HT-29 (cell line): ENCODE measurements at places on chromosomes 13 and 19. TPM values are rescaled to one million over a fixed set of nuclear protein-coding genes. Genes with fewer than 3 reads are reported as not detected.

Gene CD209
- not detected in 2 replicates for total RNA-seq

Gene KLK1
- total RNA-seq = 3.4 and 4.6 TPM in 2 replicates

DNA sequence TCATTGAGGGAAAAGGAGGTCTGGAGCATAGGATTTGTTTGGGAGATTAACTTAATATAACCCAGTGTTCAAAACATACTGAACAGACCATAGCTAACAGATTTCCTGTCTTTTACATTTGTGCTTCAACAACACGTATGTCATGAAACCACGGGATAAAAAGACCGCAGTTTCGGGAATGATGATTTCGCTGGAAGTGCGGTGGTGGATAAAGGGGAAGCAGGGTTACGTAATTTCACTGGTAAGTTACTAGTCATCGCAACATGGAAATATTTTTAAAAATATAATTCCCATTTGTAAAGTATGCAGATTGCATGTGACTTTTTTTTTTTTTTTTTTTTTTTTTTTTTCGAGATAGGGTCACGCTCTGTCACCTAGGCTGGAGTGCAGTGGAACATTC is 237.4 kb downstream of the LMO7 start:
- no peak for DNase-seq

Gene CCDC122
- 0.31 and 1.1 TPM in 2 replicates for total RNA-seq

GRCh38 chr13:36273431-36273830 is 24.2 kb downstream of the CCDC169 start:
- DNase-seq = no peak

DNA sequence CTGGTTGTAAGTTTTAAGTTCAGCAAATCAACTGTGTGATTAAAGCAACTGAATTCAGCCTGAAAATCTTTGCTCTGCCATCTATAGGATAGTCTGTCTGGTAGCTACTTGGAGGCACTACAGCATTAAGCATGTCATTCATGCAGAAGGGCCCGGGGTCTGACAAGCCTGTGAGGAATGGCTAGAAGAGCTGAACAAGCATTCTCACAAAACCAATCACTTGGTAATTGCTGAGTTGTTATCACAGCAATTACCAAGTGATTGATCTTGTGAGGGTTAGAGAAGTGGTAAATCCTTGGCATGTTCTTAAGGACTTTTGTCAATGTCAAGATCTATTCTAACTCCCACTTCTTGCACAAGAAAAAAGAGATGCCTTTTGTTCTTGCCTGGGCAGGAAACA is 356.1 kb downstream of the FGF14 start:
- DNase-seq = no peak

DNA sequence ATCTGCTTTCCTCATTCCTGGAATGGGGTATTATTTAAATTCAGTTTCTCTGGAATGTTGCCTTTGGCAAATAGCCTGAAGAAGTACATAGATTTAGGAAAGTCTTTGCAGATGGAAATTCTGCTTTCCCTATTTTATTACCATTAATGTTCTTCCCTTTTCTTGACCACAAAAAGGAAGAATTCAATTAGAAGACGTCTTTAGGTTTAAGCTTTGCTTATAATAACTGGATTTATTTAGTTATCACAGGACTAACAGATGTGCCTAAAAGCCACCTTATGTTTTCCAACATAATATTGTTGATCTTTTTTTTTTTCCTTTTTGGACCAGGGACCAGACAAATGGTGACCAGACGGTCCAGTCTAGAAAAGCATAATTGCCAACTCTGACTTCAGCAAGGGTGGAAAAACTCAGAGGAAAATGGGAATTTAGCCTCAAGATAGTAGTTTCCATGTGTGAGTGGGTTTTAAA is 210.1 kb upstream of the SPRY2 start:
- DNase-seq = no peak

Gene OR7C1
- not detected in 2 replicates for total RNA-seq

GRCh38 chr19:1182727-1183126 is 8.7 kb upstream of the SBNO2 start:
- DNase-seq = no peak

DNA sequence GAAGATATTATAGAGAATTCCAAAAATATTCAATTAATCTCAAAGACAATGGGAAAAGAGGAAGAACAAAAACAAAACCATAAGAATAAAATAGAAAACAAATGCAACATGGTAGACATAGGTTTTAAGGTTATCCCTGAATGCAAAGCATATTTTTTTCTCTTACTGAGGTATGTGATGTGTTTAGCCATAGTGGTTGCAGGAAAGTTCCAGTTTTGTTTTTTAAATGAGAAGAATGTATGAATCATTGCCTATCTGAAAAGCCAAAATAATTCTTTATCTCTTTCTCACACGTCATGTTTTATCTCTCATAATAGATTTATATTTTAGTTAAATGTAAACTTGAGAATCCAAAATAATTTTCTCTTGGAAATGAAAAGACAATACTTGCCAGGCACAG is 2591.7 kb upstream of the PCDH20 start:
- DNase-seq = no peak

DNA sequence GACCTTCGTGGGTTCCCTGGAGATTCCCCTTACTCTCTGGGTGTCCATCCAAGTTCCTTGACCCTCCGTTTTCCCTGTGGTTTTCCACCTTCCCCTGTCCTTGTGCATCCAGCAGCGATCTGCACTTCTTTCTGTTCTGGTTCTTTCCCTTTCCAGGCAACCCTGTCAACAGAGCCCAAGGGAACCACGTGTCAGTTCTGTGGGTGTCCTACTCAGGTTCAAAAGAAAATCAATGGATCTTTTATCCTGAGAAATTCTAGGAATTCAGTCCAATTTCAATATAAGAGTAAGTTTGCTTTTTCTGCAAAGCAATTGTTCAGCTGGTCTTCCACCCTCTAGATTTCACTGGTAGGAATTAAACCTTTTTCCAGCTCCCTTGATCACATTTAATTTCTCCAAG is 1394.8 kb upstream of the SLC10A2 start:
- DNase-seq = no peak

Gene ZNF667
- total RNA-seq = not detected in 2 replicates

Gene FBXO27
- total RNA-seq = not detected in 2 replicates

DNA sequence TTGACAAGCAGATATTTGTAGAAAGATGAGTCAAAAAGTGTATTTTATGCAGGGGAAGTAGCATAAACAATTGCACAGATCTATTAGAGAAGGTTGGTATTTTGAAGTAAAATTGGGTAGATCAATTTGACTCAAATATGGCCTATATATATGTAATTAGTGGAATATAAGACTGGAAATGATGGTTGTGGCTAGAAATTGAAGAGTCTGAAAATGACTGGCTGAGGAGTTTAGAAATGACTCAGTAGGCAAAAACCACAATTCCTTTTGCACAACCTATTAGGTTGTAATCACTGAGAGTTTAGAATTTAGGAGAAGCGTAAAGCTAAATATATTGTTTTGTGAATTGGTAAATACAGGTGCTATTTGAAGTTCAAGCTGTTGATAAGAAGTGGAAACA is 622.6 kb upstream of the PCDH20 start:
- DNase-seq = no peak

Gene ITGBL1
- total RNA-seq = not detected in 2 replicates

DNA sequence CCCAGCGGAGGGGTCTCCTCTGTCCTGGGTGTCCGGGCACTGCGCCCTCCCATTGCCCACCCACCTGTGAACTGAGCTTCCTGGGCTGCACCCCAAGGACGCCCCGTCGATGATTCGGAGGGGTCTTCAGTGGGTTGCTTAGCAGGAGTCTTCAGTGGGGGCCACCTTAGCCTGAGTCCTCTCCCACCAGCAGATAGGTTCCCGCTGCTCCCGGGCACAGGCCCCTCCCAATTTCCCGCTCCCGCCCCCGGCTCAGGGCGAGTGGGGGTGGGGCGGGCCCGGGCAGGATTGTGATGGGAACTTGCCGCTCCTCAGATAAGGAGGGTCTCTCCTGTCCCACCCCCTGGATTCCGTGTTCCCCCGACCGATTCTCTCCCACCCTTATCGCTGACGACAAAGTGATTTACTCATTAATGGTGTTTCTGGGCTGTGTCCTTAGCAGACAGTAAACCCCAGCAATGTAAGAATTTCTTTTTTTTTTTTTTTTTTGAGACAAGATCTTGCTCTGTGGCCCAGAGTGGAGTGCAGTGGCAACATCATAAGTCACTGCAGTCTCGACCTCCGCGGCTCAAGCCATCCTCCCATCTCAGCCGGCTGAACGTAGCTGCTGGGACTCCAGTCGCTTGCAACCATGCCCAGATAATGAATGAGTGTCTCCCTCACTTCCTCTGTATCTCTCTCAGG is 655 bp upstream of the S1PR5 start:
- DNase-seq = no peak

Gene FLT3
- total RNA-seq = not detected in 2 replicates

Gene VSTM2B
- not detected in 2 replicates for total RNA-seq

Gene MAG
- total RNA-seq = not detected in 2 replicates

DNA sequence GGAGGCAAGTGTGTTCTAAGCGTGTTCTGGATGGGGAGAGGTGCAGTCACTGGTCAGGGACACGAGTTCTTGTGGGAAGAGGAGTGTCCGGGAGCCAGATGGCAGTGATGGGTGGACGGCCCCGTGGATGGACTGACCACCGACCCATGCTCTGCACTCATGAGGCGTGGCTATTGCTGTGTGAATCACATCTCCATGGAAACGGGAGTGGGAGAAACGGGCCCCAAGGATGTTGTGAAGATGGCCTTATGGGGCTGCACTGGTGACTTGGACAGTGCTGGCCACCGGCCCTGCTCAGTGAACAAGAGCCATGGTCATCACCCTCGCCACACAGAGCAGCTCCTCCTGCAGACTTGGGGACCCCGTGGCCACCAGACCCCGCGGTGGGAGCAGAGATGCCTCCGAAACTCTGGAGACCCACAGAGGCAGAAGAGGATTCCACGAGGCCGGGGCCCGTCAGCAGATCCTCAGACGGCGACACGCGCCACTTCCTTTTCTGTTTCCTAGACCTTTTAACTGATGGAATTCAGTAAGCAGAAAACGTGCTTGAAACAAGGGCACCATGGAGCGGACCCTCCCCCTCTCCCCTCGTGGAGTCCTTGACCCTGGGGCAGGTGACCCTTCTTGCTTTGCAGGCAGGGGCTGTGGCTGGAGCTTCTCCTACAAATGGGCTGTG is 47.5 kb downstream of the GAS6 start:
- DNase-seq = no peak

GRCh38 chr13:25037057-25037813 is 58.7 kb upstream of the PABPC3 start:
- peak; percentile 84 for DNase-seq

DNA sequence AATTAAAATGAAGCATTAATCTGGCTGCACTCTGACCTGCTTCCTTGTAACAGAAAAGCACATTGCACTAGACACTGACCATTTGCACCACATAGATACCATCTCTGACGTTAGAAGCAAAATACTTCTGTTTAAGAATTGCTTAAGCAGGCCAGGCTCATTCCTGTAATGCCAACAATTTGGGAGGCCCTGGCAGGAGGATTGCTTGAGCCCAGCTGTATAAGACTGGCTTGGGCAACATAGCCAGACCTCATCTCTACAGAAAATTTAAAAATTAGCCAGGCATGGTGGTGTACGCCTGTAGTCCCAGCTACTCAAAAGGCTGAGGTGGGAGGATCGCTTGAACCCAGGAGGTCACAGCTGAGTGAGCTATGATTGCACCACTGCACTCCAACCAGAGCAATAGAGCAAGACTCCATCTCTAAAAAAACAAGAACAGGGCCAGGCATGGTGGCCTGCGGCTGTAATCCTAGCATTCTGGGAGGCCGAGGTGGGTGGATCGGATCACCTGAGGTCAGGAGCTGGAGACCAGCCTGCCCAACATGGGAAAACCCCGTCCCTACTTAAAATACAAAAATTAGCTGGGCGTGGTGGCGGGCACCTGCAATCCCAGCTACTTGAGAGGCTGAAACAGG is 7.0 kb upstream of the TLE6 start:
- DNase-seq = no peak

Gene MBD3L2
- total RNA-seq = not detected in 2 replicates

Gene SYNGR4
- total RNA-seq = 0.34 and 1.2 TPM in 2 replicates

DNA sequence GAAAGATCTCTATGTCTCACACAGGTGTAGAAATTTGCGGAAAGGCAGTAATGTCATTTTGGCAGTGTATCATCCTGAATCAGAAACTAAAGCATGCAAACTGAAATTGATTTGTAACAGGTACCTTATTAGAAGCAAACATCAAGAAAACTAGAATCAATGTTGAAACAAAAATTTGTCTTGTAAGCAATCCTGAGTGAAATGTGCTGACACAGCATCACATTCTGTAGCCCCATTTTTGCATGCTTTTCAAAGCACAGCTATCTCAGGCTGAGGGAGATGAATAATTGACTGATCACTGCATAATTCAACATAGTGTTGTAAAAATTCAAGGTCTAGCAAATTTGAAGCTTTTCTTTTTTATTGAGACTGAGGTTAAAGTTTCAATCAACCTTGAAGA is 539.7 kb downstream of the DACH1 start:
- no peak for DNase-seq

- no peak for DNase-seq
Measured at GRCh38 chr13:29429286-29429900, 166.1 kb downstream of the SLC7A1 start.

DNA sequence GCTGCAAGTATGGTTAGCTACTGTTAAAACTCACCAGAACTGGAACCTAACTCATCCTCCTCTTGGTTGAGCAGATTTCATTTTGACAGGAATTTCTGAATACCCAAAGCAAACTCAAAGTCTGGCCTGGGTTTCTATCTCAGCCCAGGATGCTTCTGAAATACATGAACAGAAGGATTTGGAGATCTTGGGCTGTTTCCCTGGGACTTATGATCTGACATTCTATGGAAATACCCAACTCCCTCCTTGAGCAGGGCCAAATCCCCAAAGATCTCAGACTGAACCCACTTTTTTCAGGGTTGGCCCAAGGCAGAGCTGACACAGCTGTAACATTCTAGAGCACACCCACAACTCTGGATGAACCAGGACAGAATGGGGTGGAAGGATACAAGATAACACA is 1.1 kb upstream of the ITM2B start:
- no peak for DNase-seq

Gene ANGPTL4
- total RNA-seq = 0.20 TPM in 1 of 2 replicates, not detected in the other
